ENCODE measurements at places on chromosomes 1 and 21.

GRCh38 chr1:229980009-229980408 lies 87.0 kb upstream of the GALNT2 start:
- no peak for DNase-seq

DNA sequence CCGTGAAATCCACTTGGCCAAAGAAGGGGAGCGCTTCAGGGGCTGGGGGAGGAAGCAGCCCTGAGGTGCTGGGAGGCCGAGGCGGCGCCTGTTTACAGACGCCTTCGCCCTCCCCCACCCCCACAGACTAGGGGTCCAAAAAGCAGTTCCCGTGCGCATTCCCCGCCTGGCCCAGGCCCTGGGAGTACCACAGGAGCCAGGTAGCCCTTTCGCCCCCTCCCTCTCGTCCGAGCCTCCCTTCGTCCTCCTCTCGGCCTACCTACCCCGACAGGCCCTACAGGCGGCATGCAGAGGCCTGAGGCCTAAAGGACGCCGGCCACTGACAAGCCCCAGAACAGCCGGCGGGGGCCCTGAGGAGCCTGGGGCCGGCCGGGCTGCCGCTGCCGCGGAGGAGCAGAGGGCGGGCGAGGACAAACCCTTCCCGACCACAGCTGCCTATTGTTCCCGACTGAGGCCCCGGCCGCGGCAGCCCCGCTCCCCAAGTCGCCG lies 522 bp downstream of the RC3H1 start:
- no peak for DNase-seq

- no peak for DNase-seq
Observed at GRCh38 chr1:16021681-16022080, at the start of gene CLCNKA. Gene CLCNKA, plus strand, starts transcription at chr1:16022036. Its CDS starts 584 bp downstream, at chr1:16022620.

DNA sequence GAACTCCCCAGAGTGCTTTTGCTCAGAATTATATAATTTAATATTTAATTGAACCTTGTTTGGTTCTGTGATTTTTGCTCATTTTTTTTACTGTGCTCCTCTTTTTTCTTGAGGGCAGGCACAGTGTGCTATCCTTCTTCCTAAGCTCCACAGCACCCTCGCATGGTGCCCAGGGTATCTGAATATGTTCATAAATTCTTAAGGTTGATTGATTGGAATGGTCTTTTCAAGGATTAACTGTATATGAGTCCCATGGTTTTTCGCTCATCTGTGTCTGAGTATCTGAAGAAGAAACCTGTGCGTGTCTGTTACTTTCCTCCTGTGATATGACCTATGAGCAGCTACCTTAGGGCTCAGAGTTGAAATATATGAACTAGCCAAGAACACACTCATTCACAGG lies 393.7 kb downstream of the HLX start:
- no peak for DNase-seq

GRCh38 chr1:2319291-2319690 lies 72.1 kb downstream of the MORN1 start:
- no peak for DNase-seq

DNA sequence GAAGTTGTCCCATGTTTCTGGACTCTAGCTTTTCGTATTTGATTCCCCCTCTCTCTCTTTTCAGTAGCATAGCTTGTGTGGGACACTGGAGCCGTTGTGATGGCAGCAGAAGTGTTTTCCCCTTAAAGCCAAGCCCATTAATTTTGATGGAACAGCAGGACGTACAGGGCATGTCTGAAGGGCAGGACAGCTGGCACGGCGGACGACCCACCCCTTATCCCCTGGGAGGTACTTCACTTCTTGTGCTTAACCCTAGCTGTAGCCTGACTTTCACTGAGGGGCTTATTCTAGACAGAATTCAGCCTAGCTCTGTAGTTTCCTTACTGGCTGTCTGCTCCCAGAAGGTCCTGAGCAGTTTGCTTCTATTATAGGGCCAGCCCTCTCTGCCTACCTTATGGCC lies 8.6 kb upstream of the PPFIA4 start:
- no peak for DNase-seq

DNA sequence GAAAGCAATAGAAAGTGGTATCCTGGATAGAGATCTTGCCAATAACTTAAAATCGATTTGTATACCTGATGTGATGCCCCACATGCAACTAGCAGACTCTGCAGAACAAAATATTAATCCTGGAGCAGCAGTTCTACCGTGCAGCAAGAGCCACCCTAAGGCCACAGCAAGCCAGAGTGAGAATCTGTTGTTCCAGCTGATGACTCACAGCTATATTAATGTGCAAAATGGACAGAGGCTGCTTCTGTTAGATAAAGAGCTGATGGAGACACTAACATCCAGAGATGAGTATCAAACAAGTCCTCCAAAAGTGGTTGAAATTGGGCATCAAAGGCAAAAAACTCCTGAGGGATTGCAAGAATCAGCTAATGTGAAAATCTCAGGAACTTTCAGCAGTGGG lies 127.8 kb downstream of the MACF1 start:
- DNase-seq, result no peak
